Foreskin keratinocyte (primary cell): ENCODE measurements at places on chromosomes 5 and 9. TPM values are rescaled to one million over a fixed set of nuclear protein-coding genes. Genes with fewer than 3 reads are reported as not detected.

DNA sequence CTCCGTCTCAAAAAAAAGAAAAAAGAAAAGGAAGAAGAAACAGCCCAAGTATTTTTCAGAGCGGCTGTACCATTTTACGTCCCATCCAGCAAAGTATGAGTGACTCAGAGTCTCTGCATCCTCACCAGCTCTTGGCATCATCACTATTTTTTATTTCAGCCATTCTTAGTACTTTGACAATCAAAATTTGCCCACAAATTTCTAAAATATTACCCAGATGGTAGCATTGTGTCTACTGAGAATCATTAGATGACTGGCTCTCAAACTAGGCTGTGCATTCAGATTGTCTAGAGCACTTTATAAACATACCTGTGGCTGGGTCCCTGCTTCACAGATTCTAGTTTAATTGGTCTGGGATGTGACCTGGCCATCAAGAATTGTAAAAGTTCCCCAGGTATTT, 21.6 kb upstream of the MELK start:
- DNase-seq: no peak

Gene C5orf52
- total RNA-seq: not detected in 2 replicates

DNA sequence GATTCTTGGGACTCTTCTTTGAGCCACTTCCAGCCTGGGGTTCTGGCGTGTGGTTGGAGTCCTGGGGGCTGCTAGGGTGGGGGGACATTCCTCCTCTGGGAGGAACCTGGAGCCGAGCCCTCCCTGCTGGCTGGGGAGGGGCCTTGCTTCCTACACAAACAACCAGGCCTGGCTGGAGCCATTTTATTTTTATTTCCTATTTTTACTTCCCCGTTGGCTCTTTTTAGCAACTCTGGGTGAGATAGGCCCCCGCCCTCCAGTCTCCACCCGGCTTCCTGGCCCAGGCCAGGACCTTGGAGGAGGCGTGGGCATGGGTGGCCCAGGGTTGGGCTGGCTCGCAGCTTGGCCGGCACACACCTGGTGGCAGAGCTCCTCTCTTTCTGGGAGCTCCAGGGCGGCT, 15.1 kb downstream of the RXRA start:
- no peak for DNase-seq

- no peak for DNase-seq
These were observed 3.7 kb downstream of the ARRDC3 start for GRCh38 chr5:91379246-91379913.

DNA sequence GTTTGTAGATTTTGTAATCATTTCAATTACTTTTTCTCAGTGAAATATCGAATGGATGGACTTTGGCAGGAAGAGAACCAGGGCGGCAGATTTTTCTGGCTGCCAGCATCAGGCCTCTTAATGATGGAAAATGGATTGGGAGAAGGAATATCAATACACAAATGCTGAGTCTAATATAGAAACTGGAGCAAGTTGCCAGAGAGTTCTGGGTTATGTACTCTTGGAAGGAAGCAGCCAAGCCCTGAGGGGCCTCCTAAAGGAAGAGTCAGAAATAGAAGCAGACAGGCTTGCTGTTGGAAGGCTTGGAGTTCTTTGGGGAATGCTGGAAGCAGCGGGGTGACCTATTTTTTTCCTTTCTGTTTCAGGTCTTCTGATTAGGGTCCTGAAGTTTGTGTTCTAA, 428.6 kb downstream of the DMAC1 start:
- DNase-seq: no peak

DNA sequence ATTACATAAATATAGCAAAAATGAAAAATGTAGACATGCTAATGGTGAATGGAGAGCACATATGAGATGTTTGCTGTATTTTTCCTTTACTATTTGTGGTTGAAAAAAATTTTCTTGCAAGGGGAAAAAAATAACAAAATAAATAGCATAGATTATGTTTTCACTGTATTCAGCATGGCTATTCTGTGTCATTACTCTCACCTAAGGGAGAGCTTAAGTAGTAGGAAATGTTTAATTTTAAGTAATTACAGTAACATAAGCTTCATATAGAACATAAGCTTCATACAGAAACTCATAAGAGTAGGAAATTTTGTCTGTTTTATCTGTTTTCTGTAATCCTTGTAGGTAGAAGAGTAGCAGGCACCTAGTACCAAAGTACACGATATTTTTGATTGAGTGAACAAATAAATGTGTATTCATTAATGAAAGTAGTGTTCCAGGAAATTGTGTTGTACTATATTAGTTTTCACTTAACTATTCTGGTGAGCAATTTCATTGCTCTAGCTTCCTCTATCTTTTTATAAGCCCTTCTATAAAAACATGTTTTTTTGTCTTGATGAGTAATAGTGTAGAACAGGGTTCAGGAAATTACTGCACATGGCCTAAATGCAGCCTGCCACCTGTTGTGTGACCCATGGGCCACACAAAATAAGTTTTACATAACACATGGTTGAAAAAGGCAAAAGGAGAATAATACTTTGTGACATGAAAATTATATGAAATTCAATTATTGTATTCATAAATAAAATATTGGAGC, 1025.0 kb upstream of the CDH10 start:
- no peak for DNase-seq
